Dermis blood vessel endothelial cell (primary cell): ENCODE measurements at places on chromosomes 3 and 15.

GRCh38 chr3:57160076-57160764 is 4.9 kb downstream of the IL17RD start:
- DNase-seq, result no peak

GRCh38 chr3:1439395-1439794 is 346.6 kb downstream of the CNTN6 start:
- no peak for DNase-seq

DNA sequence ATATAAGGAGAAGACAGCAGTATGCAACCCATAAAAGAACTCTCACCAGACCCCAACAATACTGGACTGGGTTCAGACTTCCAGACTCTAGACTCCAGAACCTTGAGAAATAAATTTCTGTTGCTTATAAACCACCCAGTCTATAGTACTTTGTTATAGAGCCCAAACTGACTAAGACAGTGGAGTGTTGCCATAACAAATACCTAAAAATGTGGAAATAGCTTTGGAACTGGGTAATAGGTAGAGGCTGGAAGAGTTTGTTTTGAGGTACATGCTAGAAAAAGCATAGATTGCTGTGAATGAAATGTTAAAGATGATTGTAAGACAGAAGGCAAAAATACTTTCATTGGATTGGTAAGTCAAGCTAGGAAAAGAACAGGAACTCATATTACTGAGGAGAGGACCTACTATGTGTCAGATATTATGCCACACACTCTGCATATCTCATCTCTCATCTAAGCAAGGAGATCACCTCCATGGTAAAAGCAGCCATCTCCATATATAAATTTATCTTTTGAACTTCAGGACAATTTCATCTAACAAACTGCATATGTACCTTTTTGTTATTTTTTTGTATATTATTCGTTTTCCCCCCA is 67.4 kb upstream of the FNDC3B start:
- no peak for DNase-seq

- peak; percentile 58 for DNase-seq
Measured at GRCh38 chr3:172461530-172462138, 13.4 kb upstream of the GHSR start.

DNA sequence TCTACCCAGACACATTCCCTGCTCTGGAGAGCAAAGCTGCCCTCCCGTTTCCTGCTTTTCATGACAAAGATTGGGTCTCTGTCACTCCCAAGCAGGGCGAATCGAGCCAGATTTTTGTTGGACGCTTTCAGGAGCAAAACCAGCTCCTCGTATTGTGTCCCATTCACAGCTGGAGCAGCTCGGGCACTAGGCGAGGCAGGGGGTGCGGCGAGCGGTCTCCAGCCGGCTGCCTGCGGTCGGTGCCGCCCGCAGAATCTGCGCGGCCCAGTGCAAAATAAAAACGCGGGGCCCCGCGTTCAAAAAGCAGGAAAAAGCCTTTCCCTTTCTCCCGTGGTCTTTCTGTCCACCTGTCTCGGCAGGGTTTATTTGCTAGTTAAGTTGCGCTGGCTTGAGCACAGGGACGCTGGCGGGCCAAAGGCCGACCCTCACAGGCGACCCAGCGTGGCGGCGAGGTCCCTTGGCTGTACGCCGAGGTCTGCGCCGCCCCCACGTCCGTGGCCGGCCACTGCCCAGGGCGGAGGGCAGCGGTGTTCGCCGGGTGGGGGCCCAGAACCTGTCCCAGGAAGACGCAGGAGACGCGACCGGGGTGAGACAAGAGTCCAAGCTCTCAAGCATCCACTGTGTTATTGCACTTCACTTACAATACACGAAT is 71.2 kb downstream of the CYP19A1 start:
- peak; percentile 9 for DNase-seq

- DNase-seq, result peak; percentile 42
Measured at GRCh38 chr3:129576514-129577352, 29.7 kb downstream of the PLXND1 start.

GRCh38 chr3:128683957-128684356 is 33.3 kb upstream of the RPN1 start:
- no peak for DNase-seq

DNA sequence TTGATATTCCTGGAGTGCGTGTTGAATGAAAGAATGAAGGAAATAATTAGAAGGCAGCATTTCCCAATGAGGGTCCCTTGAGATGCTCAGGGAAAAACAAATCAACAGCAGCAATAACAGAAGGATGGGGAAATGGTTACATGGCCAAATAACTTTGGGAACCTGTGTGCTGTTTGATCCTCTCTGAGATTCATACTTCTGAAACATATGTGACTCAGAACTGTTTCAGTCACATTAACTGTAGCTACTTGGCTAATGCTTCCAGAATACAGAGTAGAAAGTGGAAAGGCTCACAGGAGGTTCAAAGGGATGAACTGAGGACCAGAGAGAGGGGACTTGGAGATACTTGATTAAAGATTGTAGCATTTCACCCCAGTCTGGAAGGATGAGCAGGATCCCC is 258.2 kb downstream of the SLCO3A1 start:
- DNase-seq, result no peak

DNA sequence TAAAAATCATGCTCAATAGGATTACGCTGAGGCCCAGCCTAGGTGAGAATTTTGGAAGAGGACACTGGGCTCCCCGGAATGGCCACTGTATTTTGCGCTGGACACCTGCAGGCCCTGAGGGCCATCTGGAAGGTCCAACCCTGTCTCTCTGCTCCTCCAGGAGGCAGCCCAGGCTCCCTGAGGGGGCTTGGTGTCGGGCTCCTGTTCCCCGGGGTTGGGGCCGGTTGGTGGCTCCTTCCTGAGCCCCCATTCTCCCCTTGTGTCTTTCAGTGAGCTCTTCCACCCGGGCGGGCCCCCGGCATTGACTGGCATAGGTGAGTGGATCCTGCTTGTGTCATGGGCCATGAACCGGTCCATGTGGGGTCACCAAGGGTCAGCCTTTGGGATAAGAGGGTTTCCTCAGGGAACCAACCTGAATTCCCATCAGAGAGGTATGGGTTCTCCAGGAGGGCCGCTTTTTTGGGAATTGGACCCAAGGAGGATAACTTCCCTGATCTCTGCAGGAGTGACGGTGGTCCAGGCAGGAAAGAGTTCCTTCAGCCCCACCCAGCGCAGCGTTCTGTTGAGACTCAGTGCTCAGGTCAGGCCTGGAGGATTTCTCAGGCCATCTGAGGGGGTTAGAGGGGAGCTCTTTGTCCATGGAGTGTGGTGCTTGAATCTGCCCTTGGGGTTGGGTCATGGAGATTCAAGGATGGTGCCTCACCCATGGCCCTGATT is 187.8 kb downstream of the UBE3A start:
- no peak for DNase-seq

DNA sequence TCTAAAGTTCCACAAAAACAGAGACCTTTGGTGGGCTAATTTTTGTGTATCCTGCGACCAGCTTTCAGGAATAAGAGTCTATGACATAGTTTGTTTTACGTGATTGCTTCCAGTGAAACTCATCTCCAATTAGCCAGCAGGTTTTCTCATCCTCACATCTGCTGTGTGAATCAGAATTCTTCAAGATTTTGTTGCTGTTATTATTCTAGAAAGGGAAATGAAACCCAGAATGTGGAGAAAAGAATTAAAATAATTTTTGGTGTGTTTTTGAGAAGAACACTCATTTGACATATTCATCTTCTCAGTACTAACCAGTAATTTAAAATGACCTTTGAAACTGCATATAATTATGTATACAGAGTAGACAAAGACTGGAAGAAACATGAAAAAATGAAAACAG is 175.9 kb downstream of the USP13 start:
- no peak for DNase-seq

DNA sequence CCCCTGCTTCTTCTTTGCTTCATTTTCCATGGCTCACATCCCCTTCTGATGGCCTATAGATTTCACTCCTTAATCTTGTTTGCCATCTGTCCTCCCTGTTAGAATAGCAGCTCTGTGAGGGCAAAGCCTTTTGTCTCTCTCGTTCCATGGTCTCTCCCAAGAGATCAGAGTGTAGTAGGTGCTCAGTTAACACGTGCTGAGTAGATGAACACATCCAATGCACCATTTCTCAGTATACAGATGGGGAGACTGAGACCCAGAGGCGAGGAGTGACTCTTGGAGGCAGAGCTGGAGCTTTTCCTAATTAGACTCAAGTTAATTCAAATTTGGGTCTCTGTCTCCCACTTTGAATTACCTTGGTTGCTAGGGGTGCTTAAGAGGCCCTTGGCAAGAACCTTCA is 4.2 kb downstream of the PAQR5 start:
- no peak for DNase-seq

- DNase-seq, result no peak
Measured at GRCh38 chr3:134824791-134825190, 29.7 kb downstream of the EPHB1 start.

GRCh38 chr15:91238644-91239425 is 138.8 kb downstream of the SV2B start:
- DNase-seq, result no peak

- peak; percentile 73 for DNase-seq
Measured at GRCh38 chr15:68277131-68277602, 378 bp upstream of the FEM1B start.

DNA sequence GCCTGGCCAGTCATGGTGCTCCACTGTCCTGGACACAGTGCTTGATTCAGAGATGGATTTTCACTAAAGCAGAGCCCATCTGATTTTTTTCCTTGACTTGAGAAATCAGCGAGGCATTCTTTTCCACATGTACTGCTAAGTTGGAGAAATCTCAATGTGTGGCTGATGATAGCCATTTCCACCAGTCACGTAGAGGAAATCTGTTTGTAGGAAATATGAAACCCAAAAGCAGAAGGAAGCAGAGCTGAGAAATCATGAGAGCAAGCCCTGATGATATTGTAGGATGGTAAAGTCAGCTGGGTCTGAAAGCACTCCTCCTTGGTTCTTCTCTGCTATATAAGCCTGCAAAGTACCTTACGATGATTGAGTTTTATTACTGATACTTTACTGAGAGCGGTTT is 1233.4 kb downstream of the ROBO2 start:
- DNase-seq, result no peak

- peak; percentile 78 for DNase-seq
Measured at GRCh38 chr3:128805772-128806171, 73.6 kb upstream of the ACAD9 start.
